ENCODE measurements at places on chromosomes 3 and 15. TPM values are rescaled to one million over a fixed set of nuclear protein-coding genes. Genes with fewer than 3 reads are reported as not detected.

LYZL4 gene
- 5.9 TPM for total RNA-seq

TCAIM gene
- total RNA-seq = 39.7 TPM

PRC1 gene
- 37.0 TPM for total RNA-seq

SST gene
- not detected for total RNA-seq

ZIC1 gene
- total RNA-seq = not detected

PAQR9 gene
- not detected for total RNA-seq

GPR62 gene
- 0.41 TPM for total RNA-seq

CHRFAM7A gene
- total RNA-seq = 0.46 TPM

ZWILCH gene
- 11.4 TPM for total RNA-seq

SH3GL3 gene
- 7.4 TPM for total RNA-seq

TMIE gene
- 0.18 TPM for total RNA-seq

GNAT1 gene
- total RNA-seq = not detected

FANCD2OS gene
- total RNA-seq = 2.3 TPM

BFSP2 gene
- total RNA-seq = not detected

AGTR1 gene
- total RNA-seq = 3.3 TPM

Data from prostate gland (tissue), 2 donors.